ENCODE measurements at places on chromosomes 11 and 22.

DNA sequence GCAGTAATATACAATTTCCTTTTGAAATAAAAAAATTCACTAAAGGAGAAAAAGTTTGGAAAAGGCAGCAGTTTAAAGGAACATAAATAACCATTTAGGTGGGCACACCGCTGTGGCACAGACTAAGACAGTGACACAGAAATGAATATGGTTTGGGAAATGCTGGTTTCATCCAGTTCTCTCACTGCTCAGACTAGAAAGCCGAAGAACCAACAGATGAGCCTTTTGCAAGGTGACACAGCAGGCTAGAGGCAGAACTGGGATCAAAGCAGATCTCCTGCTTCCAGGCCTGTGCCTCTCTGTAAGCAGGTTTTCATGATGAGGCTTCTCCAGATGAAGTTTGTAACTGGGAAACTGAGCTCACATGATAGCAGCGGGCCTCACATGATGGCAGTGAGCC, 380.0 kb upstream of the NARS2 start:
- no peaks in the 10 kb centered on the region for H3K36me3 ChIP-seq
- H3K4me1 ChIP-seq, result no peaks in the 10 kb centered on the region
- H3K27ac ChIP-seq, result no peak overlapping the region
- H3K27me3 ChIP-seq, result no peaks in the 10 kb centered on the region

DNA sequence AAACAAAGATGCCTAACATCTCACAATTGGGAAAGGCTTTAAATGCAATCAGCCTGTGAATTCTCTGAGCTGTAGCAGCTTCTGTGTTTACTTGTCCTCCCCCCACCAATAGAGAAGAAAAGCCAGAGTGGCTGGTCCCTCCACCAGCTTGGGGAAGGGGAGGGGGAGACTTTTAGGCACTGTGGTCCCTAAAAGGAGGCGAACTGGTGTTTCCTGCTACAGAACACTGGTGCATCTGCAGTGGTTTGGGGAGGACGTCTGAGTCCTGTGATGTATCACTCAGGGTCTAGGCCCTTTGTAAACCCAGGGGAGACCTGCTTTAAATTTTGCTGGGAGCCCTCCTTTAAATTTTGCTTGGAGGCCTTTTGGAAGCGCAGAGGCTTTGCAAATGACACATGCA, 16.9 kb downstream of the TNRC6B start:
- no peaks in the 10 kb centered on the region for H3K27me3 ChIP-seq
- H3K4me1 ChIP-seq, result peaks cover 12% of the 10 kb centered on the region
- no peak overlapping the region for H3K4me3 ChIP-seq
- H3K27ac ChIP-seq, result peak overlapping the region; percentile 19
- no peak for DNase-seq

GRCh38 chr11:76768088-76768908, 14.9 kb upstream of the TSKU start:
- H3K36me3 ChIP-seq, result no peaks in the 10 kb centered on the region
- peaks cover 56% of the 10 kb centered on the region for H3K4me1 ChIP-seq
- H3K4me3 ChIP-seq, result no peak overlapping the region
- H3K27me3 ChIP-seq, result no peaks in the 10 kb centered on the region
- peak; percentile 62 for DNase-seq
- peak overlapping the region; percentile 85 for H3K27ac ChIP-seq

- no peaks in the 10 kb centered on the region for H3K36me3 ChIP-seq
- no peaks in the 10 kb centered on the region for H3K27me3 ChIP-seq
- no peak overlapping the region for H3K27ac ChIP-seq
- H3K4me3 ChIP-seq, result no peak overlapping the region
These were observed 10.0 kb downstream of the OR51L1 start for GRCh38 chr11:5004424-5005274.

DNA sequence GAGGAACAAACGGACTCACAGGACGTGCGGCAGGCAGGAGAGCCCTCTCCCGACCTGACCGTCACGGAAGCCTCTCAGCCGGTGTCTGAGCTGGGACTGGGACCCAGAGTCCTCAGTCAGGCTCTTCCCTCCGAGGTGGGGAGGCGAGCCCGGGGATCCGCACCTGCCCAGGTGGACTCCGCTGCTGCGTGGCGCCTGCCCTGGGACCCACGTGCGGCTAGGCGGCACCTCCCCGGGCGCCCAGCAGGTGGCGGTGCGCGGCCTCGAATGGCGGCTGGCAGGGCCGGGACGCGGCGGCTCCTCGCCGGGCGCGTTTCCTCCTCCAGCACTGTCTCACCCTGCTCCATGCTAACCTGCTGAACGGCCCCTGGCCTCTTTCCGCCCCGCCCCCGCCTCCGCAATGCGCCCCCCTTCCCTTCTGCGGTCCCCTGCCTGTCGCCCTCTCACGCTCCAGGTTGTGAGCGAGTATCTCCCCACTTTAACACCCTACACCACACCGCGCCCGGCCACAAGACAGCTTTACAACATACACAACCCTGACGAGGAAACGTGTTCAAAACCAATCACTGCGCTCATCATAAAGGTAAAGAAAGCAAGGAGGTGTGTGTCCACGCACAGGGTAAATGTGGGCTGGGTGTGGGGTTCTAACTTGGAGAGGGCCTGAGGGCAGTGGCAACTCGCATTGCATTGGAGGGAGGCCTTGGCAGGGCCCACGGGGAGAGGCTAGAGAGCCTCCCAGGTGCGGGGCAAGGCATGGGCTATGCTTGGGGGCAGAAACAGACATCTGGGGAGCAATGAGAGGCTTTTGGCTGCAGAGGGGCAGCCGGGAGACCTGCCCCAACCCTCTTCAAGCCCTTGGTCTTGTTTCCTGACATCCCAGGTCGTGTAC, 25.9 kb upstream of the ATXN10 start:
- no peaks in the 10 kb centered on the region for H3K36me3 ChIP-seq
- peak; percentile 80 for DNase-seq

DNA sequence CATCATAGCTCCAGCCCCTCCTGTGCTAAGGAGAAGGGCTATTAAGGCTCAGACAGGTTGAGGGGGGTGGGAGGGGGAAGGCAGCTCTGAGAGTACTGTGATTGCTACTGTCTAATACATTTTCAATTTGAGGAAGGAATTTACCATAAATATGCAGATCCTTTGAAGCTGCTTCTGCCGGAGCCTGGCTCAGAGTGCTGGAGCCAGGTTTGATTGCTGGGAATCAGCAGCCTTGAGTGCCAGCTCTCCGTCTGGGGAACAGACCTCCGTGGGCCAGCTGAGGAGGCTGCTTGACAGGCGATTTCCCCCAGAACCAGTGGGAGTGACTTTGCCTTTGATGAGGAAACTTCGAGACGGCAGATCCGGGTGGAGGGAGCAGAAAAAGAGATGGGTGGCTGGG, 141.7 kb upstream of the TBCEL start:
- DNase-seq, result no peak
- H3K4me1 ChIP-seq, result no peaks in the 10 kb centered on the region

DNA sequence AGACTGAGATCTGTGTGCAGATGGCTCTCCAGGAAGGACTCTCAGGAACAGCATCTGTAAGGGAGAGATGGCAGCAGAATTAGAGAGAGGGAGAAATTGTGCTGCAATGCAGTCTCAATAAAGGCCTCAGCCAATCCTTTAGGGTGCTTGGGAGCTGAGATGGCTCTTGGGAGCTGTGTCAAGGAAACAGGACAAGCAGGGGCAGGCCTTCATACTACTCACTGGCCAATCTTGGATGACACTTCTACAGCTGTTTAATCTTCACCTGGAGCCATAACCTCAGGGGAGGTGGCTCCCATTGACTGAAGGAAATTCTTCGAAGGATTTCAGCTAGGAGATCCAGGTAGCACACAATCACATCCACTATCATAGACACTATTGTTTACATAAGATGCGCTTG, 10.0 kb downstream of the OR5B21 start:
- H3K4me1 ChIP-seq, result no peaks in the 10 kb centered on the region
- no peak overlapping the region for H3K4me3 ChIP-seq
- no peak overlapping the region for H3K27ac ChIP-seq
- no peaks in the 10 kb centered on the region for H3K36me3 ChIP-seq
- H3K27me3 ChIP-seq, result no peaks in the 10 kb centered on the region
- DNase-seq, result no peak

- no peak for DNase-seq
- no peaks in the 10 kb centered on the region for H3K4me1 ChIP-seq
- no peak overlapping the region for H3K27ac ChIP-seq
- no peaks in the 10 kb centered on the region for H3K27me3 ChIP-seq
These were observed 27.3 kb downstream of the STK33 start for GRCh38 chr11:8566613-8567210.

- no peaks in the 10 kb centered on the region for H3K36me3 ChIP-seq
- H3K4me3 ChIP-seq, result no peak overlapping the region
- DNase-seq, result no peak
- no peaks in the 10 kb centered on the region for H3K27me3 ChIP-seq
These were observed 121.5 kb downstream of the KCNQ1OT1 start for GRCh38 chr11:2577991-2578928.

- H3K27me3 ChIP-seq, result no peaks in the 10 kb centered on the region
- H3K27ac ChIP-seq, result no peak overlapping the region
- no peaks in the 10 kb centered on the region for H3K4me1 ChIP-seq
- no peaks in the 10 kb centered on the region for H3K36me3 ChIP-seq
- no peak for DNase-seq
- no peak overlapping the region for H3K4me3 ChIP-seq
These were observed 15.1 kb downstream of the JHY start for GRCh38 chr11:122897606-122898210.

- no peak overlapping the region for H3K4me3 ChIP-seq
- H3K27ac ChIP-seq, result no peak overlapping the region
- no peak for DNase-seq
- no peaks in the 10 kb centered on the region for H3K36me3 ChIP-seq
- H3K4me1 ChIP-seq, result no peaks in the 10 kb centered on the region
- no peaks in the 10 kb centered on the region for H3K27me3 ChIP-seq
These were observed 1237.1 kb downstream of the FAM181B start for GRCh38 chr11:81496601-81497000.

All from breast epithelium (tissue), 4 donors.